Astrocyte of the cerebellum (primary cell): ENCODE measurements at places on chromosomes 12 and 14.

GRCh38 chr14:104758981-104759969, 6.3 kb downstream of the SIVA1 start:
- DNase-seq: no peak

GRCh38 chr14:104669697-104670096, 19.7 kb upstream of the INF2 start:
- DNase-seq: no peak

DNA sequence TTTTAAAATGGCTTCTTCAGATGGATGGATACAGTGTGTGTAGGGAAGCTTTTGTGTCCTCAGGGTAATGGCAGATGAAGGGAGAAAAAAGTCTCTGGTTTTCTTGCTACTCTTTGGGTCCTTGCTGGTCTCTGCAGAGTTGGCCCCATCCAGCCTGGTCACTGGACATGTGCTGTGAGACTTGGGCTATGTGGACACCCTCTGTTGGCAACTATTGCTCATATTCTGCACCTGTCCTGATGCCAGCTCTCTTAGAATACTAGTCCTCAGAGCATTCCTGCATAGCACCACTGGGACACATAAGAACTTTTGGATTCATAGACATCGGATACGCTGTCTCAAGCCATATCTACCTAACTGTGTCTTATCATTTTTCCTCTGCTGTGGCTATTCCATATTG, 20.0 kb downstream of the NAV3 start:
- DNase-seq: no peak

DNA sequence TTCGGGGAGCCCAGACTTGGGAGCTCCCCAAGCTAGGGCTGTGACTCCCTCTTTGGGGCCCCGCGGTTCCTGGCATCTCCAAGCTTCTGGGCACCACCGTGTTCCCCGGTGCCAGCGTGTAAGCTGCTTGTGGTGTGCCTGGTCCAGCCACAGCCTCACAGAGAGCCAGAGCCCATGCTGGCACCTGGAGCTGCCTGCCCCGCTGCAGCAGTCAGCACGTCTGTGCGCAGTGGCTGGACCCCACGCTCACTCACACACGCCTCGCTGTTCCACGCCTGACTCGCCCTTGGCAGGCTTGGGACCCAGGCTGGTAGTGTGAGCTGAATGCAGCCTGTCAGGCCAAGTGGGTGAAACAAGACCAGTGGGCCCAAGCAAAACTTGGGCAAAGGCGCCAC, 34.5 kb downstream of the APAF1 start:
- no peak for DNase-seq

DNA sequence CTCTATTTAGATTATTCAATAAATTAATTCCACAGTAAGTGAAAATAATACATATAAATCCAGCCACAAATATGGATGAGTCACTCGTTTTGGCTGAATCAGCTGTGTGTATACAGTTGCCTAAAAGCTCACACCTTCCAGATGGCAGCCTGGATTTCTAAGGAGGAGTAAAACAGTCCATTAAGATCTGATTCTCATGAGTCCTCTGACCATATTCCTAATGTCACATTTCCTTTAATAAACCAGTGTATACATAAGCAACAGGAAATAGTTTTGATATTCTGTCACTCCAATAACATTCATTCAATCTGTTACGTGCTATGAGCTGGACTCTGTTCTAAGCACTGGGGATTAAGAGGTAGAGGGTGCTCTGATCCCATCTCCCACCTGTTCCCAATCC, 21.8 kb downstream of the MDM1 start:
- DNase-seq: peak; percentile 42

DNA sequence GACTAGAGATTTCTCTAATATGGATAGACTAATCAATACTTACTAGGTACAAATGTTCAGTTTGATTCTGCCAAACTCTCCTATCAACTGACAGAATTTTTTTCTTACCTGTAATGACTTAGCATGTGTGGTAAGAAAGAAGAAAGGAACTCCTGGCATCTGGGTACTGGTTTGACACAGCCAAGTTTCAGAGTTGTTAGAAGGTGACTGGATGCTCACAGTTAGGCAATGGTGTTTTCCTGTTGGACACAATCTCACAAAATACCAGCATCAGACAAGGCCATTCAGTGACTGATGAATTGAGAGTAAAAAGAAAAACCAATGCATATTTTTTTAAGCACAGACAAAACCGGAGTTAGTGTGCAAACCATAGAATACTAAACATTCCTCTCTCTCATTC, 4.2 kb downstream of the MUCL1 start:
- no peak for DNase-seq

- no peak for DNase-seq
Measured at GRCh38 chr12:95208678-95209077, 8.6 kb downstream of the FGD6 start.

- DNase-seq: no peak
Measured at GRCh38 chr12:48786591-48787544, 2.0 kb downstream of the ADCY6 start.

GRCh38 chr12:12079291-12079690, 8.6 kb downstream of the BCL2L14 start:
- DNase-seq: no peak

- no peak for DNase-seq
Measured at GRCh38 chr14:93937519-93937918, 10.4 kb downstream of the FAM181A start.

- no peak for DNase-seq
Measured at GRCh38 chr14:71267691-71268090, 360.4 kb downstream of the PCNX1 start.

DNA sequence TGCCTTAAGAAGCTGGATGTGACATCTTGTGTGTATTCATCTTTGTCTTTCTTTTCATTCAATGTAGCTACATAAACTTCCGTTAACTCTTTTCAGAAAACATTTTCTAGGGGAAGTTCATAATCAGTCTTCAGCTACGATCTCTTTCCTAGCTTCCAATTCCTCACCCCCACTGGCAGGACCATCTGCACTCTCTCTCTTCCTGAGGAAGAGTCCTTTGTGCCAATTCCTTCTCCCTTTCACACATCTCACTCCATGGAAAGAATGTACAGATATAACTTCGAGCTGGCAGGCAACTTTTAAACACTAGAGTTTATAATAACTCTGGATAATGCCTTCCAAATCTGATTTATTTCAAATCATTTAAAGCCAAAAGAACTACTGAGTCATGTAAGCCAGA, 495.7 kb downstream of the GALC start:
- DNase-seq: no peak

- no peak for DNase-seq
Measured at GRCh38 chr12:118581371-118581770, 205.0 kb downstream of the SUDS3 start.

- no peak for DNase-seq
Measured at GRCh38 chr12:89923091-89923490, 214.5 kb upstream of the ATP2B1 start.

DNA sequence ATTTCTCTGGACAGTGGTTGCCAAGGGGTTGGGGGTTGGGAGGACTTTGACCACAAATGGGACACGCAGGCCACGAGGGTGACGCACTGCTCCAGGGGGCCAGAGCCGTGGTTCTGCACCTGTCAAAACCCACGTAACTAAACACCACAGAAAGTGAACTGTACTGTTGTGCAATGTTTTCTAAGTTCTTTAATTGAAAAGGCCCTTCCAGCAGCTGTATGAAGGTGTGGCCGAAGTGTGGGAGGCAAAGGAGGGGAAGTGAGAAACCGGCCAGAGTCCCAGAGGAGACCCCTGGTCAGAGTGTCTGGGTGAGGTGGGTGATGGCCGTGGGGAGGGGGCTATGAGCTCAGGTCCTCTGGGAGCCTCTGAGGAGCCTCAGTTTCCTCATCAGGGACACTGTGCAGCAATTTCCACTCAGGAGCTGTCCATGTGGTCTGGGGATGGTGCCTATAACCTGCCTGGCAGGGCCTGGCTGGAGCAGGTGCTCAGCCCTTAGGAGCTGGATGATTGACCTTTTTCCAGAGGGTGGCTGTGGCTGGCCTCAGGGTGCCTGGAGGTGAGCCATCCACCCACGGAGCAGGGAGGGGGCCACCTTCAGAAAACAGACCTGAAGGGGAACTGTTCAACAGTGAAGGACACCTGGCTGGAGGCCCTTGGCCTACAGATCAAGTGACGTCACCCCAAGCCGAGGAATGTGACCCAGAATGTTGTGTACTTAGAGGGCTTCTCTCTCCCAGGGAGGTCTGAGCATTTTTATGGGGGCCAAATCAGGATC, 9.8 kb upstream of the BDKRB2 start:
- no peak for DNase-seq

- DNase-seq: no peak
Measured at GRCh38 chr14:95458906-95459305, 57.5 kb downstream of the SYNE3 start.

DNA sequence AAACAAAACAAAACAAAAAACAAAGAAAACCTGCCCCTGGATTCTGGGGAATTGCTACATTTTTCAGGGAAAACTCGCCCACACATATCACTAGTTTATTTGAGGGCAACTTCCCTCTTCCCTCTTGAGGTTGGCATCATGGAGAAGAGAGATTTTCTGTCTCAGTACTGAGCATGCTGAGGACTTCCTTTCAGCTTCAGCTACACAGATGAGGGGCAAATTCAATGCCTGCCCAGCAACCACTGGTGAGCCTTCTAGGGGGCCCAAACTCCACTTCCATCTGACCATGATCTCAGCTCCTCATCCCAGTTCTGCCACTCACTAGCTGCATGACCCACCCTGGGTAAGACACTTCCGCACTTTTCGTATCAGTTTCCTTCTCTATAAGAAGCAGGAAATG, 63.1 kb upstream of the SCN8A start:
- no peak for DNase-seq

- DNase-seq: peak; percentile 83
Measured at GRCh38 chr14:69129264-69129880, 23.5 kb downstream of the DCAF5 start.

- DNase-seq: no peak
Measured at GRCh38 chr12:16573398-16574077, 32.4 kb downstream of the LMO3 start.

DNA sequence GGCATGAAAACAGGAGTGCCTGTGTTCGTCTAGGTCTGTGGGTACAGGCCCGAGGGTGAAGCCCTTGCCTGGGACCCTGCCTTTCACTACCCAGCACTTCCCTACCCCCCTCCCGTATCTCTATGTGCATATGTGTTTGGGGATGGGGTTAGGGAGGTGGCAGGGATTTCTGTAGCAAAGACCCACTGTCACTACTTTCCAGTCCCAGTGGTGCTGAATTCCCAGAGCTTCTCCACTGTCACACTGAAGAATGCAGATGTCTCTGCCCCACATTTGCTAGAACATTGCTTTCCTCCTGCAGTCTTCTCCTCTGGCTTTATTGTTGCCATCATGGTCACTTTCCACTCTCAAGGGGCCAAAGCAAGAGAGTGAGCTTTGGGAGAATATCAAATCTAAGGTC, 203.9 kb downstream of the MYRFL start:
- DNase-seq: no peak

DNA sequence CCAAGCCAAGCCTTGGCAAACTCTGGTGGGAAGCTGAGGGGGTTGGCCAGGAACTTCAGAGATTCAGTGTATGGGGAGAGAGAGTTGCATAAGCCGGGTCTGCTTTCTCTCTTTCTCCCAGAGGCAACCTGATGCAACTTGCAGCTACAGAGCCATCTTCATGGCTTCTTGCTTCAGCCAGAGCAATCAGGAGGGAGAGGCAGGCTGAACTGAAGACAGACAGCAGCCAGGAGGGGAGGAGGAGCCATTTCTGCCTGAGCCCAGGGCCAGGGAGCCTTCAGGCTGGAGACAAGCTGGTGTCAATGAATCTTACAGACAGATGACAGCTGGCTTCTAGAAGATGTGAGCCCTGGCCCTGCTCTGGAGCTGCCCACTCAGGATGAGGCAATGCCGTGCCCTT, 18.7 kb downstream of the NPC2 start:
- DNase-seq: no peak

DNA sequence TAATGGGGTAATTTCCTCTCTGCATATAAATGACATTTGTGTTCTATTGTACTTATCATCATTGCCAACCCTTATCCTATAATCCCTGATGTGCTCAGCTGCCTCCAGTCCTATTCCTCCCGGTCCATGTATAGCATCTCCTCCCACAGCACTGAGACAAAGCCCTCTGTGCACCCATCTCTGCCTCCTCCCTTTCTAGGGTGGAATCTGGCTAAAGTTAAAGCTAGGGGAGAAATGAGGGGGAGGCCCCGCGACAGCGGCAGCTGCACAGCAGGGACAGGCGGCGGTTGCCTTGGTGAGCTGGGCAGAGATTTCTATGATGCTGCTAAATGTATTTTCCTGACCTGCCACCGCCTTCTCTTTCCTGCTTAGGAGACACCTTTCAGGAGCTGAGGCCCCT, 12.8 kb upstream of the ZDHHC22 start:
- DNase-seq: no peak

DNA sequence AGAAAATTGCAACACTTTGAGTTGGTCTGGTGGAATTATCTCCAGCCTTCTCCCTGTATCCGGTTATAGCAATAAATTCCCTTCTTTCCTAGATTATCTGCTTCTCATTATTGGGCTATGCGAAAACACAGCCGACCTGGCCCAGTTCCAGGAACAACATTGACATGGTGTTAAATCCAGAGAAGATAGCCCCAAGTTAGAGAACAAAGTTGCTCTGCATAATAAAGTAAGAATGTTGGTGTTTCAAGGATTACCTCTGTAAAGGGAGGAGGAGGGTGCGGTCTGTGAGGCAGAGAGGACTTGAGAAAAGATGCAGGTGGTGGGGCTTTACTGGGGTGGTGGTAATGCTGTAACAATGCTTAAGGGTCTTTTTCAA, 12.1 kb downstream of the TCL1A start:
- no peak for DNase-seq

GRCh38 chr12:96395236-96395635, 5.0 kb downstream of the CDK17 start:
- no peak for DNase-seq

DNA sequence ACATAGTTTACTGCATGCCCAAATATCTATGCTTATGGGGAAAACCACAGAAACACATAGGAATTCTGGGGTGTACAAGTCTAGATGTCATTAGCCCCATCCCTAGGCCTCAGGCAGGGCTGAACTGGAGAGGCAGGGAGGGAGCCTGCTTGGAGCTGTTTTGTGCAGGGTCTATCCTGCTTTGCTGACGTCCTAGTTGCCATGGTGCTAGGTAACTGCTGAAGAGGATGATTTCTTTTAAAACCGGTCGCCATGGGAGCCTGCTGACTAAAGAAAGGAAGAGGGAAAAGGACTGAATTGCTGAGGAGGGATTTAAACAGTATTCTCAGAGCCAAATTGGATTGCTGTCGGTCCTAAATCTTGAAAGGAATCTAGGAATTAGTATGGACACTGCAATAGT, 10.7 kb downstream of the GPR19 start:
- no peak for DNase-seq

GRCh38 chr12:53977596-53978445, 3.1 kb upstream of the HOTAIR start:
- DNase-seq: no peak

DNA sequence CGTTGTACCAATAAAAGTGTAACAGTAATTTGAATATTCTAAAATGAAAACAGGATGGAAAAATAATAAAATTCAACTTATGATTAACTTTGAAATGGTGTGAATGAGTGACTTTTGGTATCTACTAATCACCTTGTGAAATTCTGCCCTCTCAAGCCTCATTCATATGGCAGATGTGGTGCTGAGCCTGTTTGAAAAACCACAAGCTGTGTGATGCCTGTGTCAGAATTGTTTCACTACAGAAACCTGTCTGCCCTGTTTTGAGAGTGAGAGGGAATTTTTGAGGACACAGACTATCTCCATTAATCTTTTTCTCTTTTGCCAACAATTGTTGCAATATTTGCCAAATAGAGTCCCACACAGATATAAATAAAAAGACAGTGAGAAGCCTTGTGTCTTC, 3.9 kb upstream of the RNU6-7 start:
- no peak for DNase-seq
